ENCODE measurements at places on chromosomes 11 and 22. TPM values are rescaled to one million over a fixed set of nuclear protein-coding genes. Genes with fewer than 3 reads are reported as not detected.

DNA sequence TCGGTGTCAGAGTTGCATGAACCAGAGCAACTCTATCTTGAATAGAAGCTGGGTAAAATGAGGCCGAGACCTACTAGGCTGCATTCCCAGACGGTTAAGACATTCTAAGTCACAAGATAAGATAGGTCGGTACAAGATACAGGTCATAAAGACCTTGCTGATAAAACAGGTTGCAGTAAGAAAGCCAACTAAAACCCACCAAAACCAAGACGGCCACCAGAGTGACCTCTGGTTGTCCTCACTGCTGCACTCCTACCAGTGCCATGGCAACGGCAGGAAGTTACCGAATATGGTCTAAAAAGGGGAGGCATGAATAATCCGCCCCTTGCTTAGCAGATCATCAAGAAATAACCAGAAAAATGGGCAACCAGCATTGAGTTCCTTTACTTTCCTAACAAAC is 2.4 kb upstream of the KAT5 start:
- no peak for DNase-seq

DNA sequence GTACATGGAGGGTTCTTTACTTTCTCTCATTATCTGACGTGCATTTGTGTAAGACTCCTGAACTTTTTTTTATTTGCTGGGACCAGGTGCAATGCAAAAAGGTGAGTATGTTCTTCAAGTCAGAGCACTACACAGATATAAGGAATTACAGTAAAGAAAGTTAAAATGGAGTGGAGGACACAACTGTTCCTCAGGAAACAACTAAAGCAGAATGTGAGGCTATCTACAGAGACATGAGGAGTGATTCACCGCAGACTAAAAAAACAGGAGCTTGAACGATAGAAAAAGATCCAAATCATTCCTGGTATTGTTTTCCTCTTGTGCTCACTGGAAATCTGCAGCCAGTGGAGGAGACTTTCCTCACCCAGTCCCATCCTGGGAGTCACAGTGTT is 106.2 kb downstream of the ABTB2 start:
- no peak for DNase-seq

The MRGPRX3 gene
- total RNA-seq, result not detected

- DNase-seq, result no peak
These were observed 280.6 kb upstream of the ANO5 start for GRCh38 chr11:21912285-21912684.

DNA sequence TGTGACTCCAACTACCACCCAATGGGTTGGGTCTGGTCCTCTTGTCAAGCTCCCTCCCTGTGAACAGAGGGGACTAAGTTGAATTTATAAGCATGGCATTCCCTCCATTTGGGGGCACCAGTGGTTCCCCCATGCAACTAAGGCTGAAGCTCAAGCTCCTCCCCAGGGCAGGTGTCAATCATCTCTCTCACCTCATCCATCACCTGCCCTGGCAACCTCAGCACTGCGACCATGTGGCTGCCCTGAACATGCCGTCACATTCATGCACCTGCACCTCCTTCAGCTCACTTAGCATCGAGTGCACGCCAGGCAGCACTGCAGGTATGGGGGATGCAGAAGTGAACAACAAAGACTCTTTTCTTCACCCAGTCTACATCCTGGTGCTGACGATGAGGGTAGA is 799.3 kb downstream of the TBC1D22A start:
- DNase-seq, result no peak

The ATF4 gene
- total RNA-seq, result 732 TPM

The SHANK3 gene
- 0.07 TPM for total RNA-seq

The STK33 gene
- not detected for total RNA-seq

DNA sequence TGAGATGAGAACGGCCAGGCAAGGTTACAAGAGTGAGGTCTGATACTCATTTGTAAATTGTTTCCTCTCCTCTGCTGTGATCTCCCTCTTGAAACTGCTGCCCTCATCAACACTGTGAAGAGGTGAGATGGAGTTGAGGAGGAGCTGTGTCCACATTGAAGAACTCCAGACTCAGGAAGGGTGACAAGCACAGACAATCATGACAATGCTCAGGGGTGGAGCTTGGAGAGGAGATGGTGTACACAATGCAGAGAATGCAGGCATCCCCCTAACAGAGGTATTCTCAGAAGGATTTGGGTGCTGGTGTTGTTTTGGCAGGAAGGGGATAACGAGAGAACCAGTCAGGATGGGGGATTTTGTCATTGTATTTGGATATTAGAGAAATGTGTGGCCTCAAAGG is 21.5 kb upstream of the MMP7 start:
- DNase-seq, result no peak

The OR8B2 gene
- total RNA-seq, result not detected

- DNase-seq, result no peak
These were observed 6.1 kb downstream of the CAPN5 start for GRCh38 chr11:77072851-77073327.

- DNase-seq, result peak; percentile 46
These were observed 93.7 kb downstream of the FCHSD2 start for GRCh38 chr11:73048446-73048845.

- DNase-seq, result peak; percentile 18
These were observed 1.1 kb downstream of the SYTL2 start for GRCh38 chr11:85809863-85810262.

DNA sequence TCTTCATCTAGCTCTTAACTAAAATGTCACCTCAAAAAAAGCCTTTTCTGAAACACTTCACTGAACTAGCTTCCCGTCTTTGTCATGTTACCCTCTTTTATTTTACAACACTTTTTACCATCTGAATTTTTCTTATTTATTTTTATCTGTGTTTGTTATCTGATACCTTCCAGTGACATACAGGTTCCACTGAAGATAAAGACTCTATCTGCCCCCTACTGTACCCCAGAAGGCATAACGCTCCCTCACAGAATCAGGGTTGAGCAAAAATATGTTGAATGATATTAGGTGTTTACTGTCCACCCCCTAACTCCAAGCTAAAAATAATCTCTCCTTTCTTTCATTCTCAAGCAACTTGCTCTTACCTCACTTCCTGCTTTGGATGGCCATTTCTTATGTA is 654.2 kb downstream of the NELL1 start:
- DNase-seq, result no peak

DNA sequence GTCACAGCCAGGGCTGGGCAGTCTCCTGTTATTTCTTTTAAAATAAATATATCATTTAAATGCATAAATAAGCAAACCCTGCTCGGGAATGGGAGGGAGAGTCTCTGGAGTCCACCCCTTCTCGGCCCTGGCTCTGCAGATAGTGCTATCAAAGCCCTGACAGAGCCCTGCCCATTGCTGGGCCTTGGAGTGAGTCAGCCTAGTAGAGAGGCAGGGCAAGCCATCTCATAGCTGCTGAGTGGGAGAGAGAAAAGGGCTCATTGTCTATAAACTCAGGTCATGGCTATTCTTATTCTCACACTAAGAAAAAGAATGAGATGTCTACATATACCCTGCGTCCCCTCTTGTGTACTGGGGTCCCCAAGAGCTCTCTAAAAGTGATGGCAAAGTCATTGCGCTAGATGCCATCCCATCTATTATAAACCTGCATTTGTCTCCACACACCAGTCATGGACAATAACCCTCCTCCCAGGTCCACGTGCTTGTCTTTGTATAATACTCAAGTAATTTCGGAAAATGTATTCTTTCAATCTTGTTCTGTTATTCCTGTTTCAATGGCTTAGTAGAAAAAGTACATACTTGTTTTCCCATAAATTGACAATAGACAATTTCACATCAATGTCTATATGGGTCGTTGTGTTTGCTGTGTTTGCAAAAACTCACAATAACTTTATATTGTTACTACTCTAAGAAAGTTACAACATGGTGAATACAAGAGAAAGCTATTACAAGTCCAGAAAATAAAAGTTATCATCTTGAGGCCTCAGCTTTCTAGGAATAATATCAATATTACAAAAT is 13.4 kb downstream of the OR51B4 start:
- DNase-seq, result no peak

DNA sequence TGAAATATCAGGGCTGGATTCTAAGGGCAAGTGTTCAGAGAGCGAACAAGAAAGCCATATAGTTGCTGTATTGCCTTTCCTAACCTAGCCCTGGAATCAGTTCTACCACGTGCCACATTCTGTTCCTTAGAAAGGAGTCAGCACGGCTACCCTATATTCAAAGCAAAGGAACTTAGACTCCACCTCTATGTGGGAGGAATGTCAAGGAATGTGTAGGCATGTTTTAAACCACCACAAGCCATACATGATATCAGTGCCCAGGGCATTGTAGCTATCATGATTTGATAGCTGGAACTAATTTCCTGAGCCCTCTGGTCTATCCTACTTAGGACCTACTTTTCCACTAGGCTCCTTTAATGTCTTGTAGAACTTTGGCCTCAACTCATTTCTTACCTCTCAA is 2.5 kb upstream of the EIF4ENIF1 start:
- no peak for DNase-seq

DNA sequence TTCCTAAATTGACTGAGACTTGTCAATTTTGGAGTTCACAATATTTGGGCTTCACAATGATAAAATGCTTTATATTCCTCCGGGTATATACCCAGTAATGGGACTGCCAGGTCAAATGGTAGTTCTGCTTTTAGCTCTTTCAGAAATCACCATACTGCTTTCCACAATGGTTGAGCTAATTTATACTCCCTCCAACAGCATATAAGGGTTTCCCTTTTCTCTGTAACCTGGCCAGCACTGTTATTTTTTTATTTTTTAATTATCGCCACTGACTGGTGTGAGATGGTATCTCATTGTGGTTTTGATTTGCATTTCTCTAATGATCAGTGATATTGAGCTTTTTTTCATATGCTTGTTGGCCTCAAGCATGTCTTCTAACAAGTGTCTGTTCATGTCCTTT is 21.8 kb downstream of the NARS2 start:
- DNase-seq, result no peak

DNA sequence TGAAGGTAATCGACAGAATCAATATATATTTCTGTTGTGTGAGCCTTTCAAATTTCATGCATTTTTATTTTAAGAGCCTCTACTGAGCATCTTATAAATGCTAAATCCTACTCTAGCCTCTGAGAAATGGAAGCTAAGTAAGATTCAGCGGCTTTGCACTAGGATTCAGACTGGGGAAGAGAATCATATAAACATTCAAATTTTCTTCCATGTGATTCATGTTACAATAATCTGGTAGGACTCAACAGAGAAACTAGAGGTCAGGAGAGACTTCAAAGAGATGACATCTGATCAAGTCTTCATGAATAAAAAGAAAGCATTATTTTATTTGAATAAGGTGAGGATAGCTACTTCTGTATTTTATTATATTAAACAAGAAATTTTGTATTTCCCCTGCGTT is 538.9 kb downstream of the DLG2 start:
- DNase-seq, result no peak

Measured in OCI-LY7 (cell line).